ENCODE measurements at places on chromosomes 13 and 19. TPM values are rescaled to one million over a fixed set of nuclear protein-coding genes. Genes with fewer than 3 reads are reported as not detected.

DNA sequence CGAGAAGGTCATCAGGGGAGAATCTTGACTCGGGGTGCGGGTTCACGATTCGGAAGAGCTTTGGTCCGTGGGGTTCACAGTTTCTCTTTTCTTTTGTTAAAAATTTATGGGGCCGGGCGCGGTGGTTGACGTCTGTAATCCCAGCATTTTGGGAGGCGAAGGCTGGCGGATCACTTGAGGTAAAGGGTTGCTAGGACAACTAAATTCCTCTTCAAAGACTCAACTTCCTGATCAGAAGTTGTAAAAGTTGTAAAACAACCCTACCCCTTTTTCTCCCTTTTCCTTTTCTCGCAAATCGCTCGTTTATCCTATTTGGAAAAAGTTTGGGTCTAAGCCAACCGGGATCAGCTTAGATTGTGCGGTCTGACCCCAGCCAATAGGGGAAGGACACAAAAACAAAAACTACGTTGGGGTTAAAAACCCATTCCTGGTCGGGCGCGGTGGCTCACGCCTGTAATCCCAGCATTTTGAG, 673 bp downstream of the ZNF486 start:
- no peak for DNase-seq

IL12RB1 gene
- polyA plus RNA-seq, result 0.28 TPM

BLVRB gene
- polyA plus RNA-seq, result 26.7 TPM

DNA sequence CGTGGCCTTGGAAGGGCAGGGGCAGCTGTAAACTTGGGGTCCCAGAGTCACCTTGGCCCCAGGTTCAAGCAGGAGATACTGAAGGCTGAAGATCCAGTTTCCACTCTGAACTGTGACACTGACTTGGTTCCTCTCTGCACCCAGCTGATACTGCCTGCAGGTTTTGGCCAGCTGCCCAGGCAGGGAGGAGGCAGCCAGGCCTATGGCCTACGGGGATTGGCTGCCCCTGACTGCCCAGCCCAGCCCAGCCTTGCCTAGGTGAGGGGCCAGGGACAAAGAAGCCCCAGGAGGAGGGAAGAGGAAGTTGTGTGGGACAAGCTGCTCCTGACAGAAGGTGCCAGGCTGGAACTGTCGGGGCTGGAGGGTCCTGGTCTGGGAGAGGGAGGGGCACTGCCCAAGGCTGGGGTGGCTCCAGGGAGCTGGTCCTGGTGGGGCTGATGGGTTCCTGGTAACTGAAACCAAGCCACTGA, 51.7 kb upstream of the CYP4F8 start:
- no peak for DNase-seq

DNA sequence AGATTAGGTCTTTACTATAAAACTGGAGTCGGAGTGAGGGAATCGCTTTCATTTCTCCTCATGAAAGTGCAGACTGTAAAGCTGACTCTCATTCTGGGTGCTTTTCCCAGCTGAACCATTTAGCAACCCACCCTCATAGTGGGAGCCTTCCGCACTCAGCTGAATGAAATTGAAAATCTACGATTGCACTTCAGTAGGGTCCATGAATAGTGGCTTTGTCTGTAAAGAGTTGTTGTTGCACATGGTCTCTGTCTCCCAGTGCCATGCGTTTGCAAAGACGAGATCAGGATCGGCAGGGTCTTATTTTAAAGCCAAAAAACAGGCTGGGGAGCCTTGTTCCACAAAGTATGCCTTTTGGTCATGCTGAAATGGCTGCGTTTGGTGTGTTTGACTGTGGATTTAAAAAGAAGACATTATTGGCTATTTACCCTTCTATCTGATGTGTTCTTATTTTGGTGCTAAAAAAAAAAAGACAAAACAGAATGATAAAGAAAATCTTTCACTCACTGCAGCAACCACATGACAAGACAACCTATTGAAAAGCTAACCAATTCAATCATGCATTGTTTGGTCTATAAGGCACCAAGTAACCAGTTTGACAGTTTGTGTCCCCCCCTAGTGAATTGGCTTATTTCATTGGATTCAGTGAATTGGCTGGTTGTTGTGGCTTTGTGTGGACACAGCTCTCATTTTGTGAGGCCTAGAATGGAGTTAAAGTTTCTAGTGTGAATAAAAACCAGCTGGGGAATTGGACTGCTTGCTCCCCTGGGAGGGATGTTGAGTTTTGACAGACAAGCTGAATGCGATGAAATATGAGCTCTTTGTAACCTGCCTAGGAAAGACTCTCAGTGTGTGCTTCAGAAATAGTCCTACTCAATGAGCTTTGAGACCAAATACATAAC, 65.6 kb downstream of the ARHGAP35 start:
- no peak for DNase-seq

WASF3 gene
- 62.9 TPM for polyA plus RNA-seq

RFPL4A gene
- not detected for polyA plus RNA-seq

DNA sequence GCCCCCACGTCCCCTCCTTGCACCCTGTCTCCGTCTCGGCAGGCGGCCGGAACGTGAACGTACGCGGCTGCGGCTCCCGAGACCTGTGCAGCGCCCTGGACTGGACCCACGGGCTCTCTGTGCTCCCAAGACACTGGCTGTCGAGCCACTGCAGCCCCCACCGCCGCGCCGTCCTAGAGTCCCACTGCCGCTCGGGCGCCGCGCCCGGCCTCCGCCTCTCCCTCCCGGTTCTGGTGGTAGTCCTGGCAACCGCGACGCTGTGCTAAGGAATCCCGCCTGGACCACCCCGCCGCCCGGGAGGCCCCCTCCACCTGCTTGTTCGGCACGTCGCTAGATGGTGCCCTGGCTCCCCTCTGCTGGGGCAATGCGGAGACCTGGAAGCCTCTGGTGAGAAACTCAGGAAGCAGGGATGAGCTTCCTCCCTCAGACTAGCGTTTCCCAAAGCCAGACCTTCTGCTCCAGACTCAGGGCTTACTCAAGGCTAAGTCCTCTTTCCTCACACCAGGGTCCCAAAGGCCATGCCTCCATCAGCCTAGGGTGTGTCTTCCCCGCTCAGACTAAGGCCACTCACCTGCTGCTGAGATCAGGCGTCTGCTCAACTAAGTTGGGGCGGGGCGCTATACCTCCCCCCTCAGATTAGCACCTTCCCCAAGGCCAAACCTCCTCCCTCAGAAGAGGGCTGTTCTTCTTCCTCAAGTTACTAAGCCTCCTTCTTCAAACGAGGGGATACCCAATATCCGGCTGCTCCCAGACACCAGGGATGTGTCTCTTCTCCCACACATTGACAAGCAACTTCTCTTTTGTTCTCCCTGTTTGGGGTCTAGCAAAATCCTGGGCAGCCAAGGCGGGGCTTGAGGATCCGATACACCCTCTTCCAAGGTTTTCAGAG, 16.1 kb upstream of the IRGC start:
- DNase-seq, result peak; percentile 68

IRGC gene
- polyA plus RNA-seq, result not detected

- peak; percentile 31 for DNase-seq
Measured at GRCh38 chr13:90968166-90968904, 379.2 kb upstream of the MIR17HG start.

CLEC17A gene
- polyA plus RNA-seq, result 0.07 TPM

MISP gene
- 7.0 TPM for polyA plus RNA-seq

DNA sequence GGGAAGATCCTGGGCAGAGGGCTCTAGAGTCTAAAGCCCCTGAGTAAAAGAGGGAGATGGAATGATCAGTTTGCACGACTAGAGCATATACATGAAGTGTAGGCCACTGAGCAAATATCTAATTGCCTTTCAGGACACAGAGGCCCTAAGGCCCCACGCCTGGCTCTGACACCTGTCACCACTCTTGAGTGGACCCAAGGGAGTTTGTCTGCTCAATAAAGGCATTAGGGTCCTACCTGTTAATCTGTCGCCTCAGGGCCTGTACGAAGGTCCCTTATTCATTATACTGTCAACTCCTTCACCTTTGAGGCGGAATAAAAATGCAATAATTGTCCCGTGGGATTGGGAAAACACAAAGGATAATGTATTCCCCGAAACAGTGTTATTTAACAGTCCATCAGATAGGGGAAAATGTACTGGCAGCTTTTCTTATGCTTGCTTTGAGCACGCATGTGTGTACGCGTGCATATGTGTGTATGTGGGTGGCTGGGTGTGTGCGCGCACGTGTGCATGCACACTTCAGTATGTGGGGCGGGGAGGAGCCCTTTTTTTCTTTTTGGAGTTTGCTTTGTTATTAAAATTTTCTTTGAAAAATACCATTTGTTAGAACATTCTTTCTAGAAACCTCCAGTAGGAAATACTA, 161.8 kb upstream of the SERP2 start:
- no peak for DNase-seq

GRCh38 chr19:34155686-34156085, 16.6 kb upstream of the LSM14A start:
- no peak for DNase-seq

DNA sequence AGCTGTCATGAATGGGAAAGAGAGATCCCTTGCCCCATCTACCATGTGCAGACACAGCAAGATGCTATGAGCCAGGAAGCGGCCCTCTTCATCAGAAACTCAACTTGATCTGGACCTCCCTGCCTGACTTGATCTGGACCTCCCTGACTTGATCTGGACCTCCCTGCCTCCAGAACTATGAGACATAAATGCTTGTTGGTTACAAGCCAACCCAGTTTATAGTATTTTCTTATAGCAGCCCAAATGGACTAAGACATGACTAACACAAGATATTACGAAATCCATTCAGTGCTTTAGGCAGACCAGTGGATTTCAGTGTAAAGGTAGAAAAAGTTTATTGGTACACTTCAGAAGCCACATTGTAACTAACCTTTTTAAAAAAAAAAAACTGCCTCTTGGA, 15.6 kb downstream of the PCID2 start:
- DNase-seq, result no peak

TTC9B gene
- polyA plus RNA-seq, result 0.25 TPM

HIF3A gene
- polyA plus RNA-seq, result 58.2 TPM

DNA sequence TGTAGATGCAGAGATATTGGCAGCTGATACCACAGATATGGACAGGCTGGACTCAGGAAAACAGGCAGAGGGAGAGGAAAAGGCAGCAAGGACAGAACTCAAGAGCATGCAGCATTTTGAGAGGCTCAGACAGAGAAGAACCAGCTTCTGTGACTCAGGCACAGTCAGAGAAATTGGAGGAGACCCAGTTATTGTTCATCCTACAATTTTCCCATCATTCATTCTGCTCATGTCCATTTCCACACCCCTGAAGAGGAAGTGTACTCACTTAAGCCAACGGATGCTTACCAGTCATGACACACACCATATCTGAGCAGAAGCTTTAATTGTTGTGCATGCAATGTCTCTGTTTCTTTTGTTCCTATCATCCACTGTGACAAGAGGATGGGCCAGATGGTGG, 359.8 kb upstream of the HTR2A start:
- no peak for DNase-seq

- no peak for DNase-seq
Measured at GRCh38 chr13:33178209-33178840, 107.2 kb downstream of the STARD13 start.

DNA sequence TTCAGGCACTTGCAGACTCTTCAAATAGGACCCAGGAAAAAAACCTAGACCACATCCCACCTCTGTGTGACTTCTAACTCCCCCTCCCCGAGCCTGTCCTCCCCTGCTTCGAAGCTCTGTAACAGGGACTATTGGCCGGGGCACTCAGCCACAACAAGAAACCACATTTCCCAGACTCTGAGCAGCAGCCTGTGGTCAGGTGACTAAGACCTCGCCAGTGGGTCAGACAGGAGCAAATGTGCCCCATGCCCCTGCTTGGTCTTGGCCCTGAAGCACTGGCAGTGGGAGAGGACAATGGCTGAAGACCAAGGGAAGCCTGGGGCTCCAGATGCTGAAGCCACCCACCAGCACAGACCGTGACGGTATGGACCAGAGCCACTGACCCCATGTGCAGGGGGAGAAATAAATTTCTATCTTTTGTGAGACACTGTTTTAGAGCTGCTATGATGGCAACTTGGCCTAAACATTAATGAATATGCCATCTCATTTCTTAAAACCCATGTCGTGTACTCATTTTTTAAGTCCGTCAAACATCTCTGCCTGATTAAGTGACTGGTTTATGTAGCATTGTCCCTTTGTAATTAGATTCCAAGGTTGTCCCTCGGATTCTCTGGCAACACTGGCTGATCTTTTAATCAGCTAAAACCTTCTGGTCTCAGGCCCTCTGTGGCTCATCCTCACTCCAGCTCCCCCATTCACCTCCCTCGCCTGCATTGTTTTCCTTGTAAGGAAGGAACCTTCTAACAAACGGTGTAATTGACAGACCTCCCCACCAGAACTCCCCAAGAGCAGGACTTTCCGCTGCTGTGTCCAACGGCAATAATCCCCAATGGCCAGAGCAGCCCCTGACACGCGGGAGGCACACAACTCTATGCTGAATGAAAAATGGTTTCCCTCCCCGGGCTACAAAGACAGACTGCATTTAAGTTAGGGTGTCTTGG, 98.4 kb downstream of the STK24 start:
- peak; percentile 64 for DNase-seq

- DNase-seq, result no peak
Measured at GRCh38 chr19:11563532-11563931, 4.5 kb upstream of the ELOF1 start.

- no peak for DNase-seq
Measured at GRCh38 chr13:94716016-94716415, 3.7 kb upstream of the SOX21 start.

DNA sequence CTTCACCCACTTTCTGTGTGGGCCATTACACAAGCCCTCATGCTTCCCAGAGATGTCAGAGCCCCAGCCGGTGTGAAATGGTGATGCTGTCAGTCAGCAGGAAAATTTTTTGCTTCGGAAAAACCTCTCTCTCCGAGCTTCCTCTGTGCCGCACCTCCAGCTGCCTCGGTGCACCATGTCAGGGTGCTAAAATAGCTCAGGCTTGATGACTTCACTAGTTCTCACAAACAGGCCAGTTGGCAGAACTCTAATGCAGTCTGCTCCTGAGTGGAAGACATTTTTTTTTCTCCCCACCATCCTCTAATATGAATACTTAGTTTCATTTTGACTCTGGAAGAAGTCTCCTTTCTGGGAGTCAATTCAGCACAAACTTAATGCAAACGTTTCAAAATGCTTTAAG, 71.3 kb downstream of the KLF12 start:
- no peak for DNase-seq

ATP4B gene
- 0.33 TPM for polyA plus RNA-seq

- no peak for DNase-seq
Measured at GRCh38 chr19:3441089-3441985, 39.0 kb downstream of the SMIM24 start.

DNA sequence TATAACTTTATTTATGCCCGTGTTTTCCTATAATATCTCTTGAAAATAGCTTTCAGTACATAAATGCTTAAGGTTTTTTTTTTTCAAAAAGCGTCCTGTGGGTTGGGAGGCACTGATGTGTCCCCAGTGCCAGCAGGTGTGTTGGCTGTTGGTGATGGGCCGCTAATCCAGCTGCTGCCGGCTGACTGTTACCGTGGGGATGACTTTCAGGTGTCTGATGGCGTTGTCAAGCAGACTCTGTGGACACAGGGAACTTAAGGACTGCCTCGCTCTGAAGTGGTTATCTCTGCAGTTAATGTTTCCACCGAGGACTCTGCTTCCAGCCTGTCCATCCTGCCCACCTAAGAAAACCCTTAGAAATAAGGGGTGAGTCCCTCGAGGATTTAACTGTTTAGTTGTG, 94.5 kb downstream of the ANKRD10 start:
- no peak for DNase-seq

SLC8A2 gene
- polyA plus RNA-seq, result 0.13 TPM

- DNase-seq, result no peak
Measured at GRCh38 chr13:65499256-65499655, 1730.9 kb downstream of the PCDH9 start.

GRCh38 chr19:54905803-54906511, at the start of gene NCR1:
TSS of gene NCR1 (plus strand) at chr19:54906148. CDS start at chr19:54906188, 40 bp downstream.
- no peak for DNase-seq
